ENCODE measurements at places on chromosomes 7 and 10. TPM values are rescaled to one million over a fixed set of nuclear protein-coding genes. Genes with fewer than 3 reads are reported as not detected.

The OR2A42 gene
- total RNA-seq: not detected

The WDR86 gene
- total RNA-seq: 1.1 TPM

The ANKRD61 gene
- total RNA-seq: 0.20 TPM

- no peaks in the 10 kb centered on the region for H3K27me3 ChIP-seq
- no peak for DNase-seq
Observed at GRCh38 chr10:598415-599170, 90.9 kb downstream of the DIP2C start.

- no peak overlapping the region for H3K27ac ChIP-seq
- DNase-seq: no peak
- no peak overlapping the region for H3K4me3 ChIP-seq
- H3K27me3 ChIP-seq: no peaks in the 10 kb centered on the region
- H3K36me3 ChIP-seq: peaks cover 7% of the 10 kb centered on the region
Observed at GRCh38 chr10:7310076-7310475, 100.8 kb downstream of the SFMBT2 start.

DNA sequence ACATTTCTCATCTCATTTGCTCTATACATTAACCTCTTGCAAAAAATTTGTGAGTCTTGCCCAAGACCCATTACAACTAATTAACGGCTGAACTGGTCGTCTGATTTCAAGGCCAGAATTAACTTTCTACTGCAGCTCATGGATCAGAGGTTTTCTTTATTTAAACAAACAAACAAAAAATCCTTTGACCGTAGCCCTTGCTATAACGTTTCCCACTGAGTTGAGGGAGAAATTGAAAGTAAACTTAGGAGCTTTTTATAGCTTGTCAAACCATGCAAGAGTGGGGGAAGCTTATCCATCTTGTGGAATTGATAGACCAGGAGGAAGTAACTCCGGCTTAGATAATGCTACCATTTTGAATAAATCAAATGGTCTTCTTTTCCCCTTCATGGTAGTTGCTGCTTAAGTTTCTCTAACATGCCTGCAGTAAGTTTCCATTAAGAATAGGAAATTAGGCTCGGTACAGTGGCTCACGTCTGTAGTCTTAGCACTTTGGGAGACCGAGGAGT is 3.3 kb downstream of the SRGN start:
- H3K27me3 ChIP-seq: no peaks in the 10 kb centered on the region
- peak overlapping the region; percentile 95 for H3K27ac ChIP-seq
- peak overlapping the region; percentile 89 for H3K4me3 ChIP-seq
- H3K36me3 ChIP-seq: peaks cover 48% of the 10 kb centered on the region

The SYT15 gene
- total RNA-seq: 0.95 TPM

GRCh38 chr10:43846187-43846680 is 197.6 kb upstream of the ZNF32 start:
- H3K27ac ChIP-seq: peak overlapping the region; percentile 7
- peak; percentile 53 for DNase-seq
- no peaks in the 10 kb centered on the region for H3K36me3 ChIP-seq
- H3K27me3 ChIP-seq: no peaks in the 10 kb centered on the region
- peak overlapping the region; percentile 19 for H3K4me3 ChIP-seq
- H3K4me1 ChIP-seq: peaks cover 21% of the 10 kb centered on the region

- peaks cover 36% of the 10 kb centered on the region for H3K4me1 ChIP-seq
- peak overlapping the region; percentile 85 for H3K27ac ChIP-seq
- peak overlapping the region; percentile 95 for H3K4me3 ChIP-seq
- no peak for DNase-seq
- H3K36me3 ChIP-seq: peaks cover 20% of the 10 kb centered on the region
Observed at GRCh38 chr7:112788778-112789343, 1.3 kb downstream of the TMEM168 start.

The TCERG1L gene
- total RNA-seq: not detected

The EPO gene
- total RNA-seq: not detected

- no peaks in the 10 kb centered on the region for H3K36me3 ChIP-seq
Observed at GRCh38 chr10:77836299-77836820, 90.2 kb downstream of the DLG5 start.

The ZNF853 gene
- 0.23 TPM for total RNA-seq

DNA sequence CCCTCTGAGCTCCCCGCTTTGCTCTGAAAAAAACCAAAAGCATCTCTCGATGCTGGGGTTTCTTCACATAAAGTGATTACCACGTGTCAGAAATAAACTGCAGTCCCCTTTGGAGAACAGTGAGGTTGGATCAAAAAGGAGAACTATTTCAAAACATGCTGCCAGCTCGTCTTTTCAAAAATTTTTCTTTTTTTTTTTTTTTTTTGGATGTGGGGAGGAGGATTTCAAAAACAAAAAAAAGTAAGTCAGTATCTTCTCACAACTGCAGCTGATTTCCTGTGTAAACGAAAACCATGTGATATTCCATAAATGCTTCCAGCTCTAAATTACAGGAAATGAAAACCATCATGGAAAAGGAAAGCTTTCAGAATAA is 155.0 kb upstream of the LYZL2 start:
- H3K4me1 ChIP-seq: peaks cover 34% of the 10 kb centered on the region
- H3K36me3 ChIP-seq: peaks cover under 1% of the 10 kb centered on the region
- peak overlapping the region; percentile 73 for H3K4me3 ChIP-seq
- H3K27me3 ChIP-seq: peaks cover 2% of the 10 kb centered on the region
- peak overlapping the region; percentile 45 for H3K27ac ChIP-seq
- no peak for DNase-seq

GRCh38 chr7:14717816-14718215 is 184.7 kb downstream of the DGKB start:
- DNase-seq: no peak
- H3K4me1 ChIP-seq: peaks cover 10% of the 10 kb centered on the region

GRCh38 chr7:2353936-2354185 is 766 bp upstream of the EIF3B start:
- no peaks in the 10 kb centered on the region for H3K27me3 ChIP-seq
- peak overlapping the region; percentile 100 for H3K27ac ChIP-seq
- peak; percentile 91 for DNase-seq
- peak overlapping the region; percentile 91 for H3K4me3 ChIP-seq

DNA sequence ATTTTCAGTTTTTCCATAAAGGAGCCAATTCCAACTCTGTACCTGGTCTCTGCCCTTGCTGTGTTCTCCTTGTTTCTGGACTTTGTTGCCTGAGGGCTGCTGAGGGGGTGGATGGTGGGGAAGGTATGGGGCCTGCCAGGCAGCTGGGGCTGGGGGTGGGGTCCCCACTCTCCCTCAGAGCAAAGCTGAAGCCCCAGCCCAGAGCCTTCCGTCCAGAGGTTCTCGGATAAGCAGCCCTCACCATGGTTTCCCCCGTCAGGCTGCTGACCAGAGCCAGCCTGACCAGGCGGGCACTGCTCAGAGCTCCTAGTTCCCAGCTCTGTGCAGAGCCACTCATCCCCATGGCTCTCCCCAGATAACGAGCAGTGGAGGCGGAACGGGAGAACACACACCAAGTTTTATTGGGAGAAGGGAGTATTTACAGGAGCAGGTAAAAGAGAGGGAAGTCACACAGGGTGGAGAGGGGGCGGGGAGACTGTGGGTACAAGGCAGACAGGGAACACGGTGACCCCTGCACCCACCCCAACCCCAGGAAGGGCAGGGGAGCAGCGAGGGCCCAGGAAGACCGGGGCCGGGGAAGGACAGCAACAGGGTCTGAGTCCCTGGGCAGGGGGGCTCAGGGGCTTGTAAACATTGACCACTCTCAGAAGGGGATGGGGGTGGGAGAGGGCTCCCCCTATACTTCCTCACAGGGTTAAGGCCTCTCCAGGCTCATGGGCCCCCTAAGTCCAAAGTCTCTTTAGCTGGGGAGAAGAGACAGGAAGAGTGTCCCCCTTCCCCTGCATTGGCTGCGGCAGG is 5.8 kb downstream of the GNB2 start:
- no peaks in the 10 kb centered on the region for H3K27me3 ChIP-seq
- peaks cover 36% of the 10 kb centered on the region for H3K4me1 ChIP-seq
- H3K36me3 ChIP-seq: peaks cover 50% of the 10 kb centered on the region
- no peak overlapping the region for H3K27ac ChIP-seq

- no peak for DNase-seq
- H3K36me3 ChIP-seq: no peaks in the 10 kb centered on the region
- peaks cover 6% of the 10 kb centered on the region for H3K4me1 ChIP-seq
- no peak overlapping the region for H3K4me3 ChIP-seq
- H3K27me3 ChIP-seq: peaks cover 14% of the 10 kb centered on the region
- no peak overlapping the region for H3K27ac ChIP-seq
Observed at GRCh38 chr10:89474452-89474851, 60.1 kb downstream of the IFIT5 start.

- no peaks in the 10 kb centered on the region for H3K27me3 ChIP-seq
- no peak for DNase-seq
- no peak overlapping the region for H3K4me3 ChIP-seq
- no peak overlapping the region for H3K27ac ChIP-seq
Observed at GRCh38 chr7:128662091-128662490, 10.0 kb upstream of the GARIN1A start.

DNA sequence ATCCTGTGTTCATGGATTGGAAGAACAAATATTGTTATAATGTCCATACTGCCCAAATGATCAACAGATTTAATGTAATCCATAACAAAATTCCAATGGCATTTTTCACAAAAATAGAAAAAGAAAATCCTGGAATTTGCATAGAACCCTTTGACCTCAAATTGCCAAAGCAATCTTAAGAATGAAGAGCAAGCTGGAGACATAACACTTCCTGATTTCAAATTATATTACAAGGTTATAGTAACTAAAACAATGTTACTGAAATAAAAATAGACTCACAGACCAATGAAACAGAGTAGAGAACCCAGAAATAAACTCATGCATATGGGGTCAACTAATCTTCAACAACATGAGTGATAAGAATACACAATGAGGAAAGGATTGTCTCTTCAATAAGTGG is 302.5 kb downstream of the PHTF2 start:
- DNase-seq: no peak
- no peak overlapping the region for H3K27ac ChIP-seq
- peaks cover 8% of the 10 kb centered on the region for H3K27me3 ChIP-seq
- no peaks in the 10 kb centered on the region for H3K36me3 ChIP-seq
- no peak overlapping the region for H3K4me3 ChIP-seq

DNA sequence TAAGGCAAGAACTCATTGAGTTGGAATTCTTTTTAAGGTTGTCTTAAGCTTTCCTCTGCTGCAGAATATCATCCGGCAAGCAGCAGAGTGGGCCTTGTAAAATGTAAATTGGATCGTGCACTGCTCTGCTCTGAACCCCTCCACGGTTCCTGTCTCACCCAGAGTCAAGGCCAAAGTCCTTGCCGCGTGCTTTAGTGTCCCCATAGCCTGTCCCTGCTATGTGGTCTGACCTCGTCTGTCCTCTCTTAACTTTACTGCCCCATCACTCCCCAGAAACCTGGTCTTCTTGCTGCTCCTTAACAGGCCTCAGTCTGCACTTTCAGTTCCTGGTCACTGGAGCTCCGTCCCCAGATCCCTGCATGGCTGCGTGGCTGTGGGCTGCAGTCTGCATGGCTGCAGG is 121.6 kb upstream of the SDK1 start:
- H3K4me3 ChIP-seq: no peak overlapping the region
- DNase-seq: no peak
- H3K36me3 ChIP-seq: no peaks in the 10 kb centered on the region
- no peaks in the 10 kb centered on the region for H3K4me1 ChIP-seq
- H3K27ac ChIP-seq: no peak overlapping the region

GRCh38 chr7:116689790-116690259 is 17.8 kb downstream of the MET start:
- DNase-seq: no peak
- no peaks in the 10 kb centered on the region for H3K36me3 ChIP-seq
- no peak overlapping the region for H3K4me3 ChIP-seq
- no peaks in the 10 kb centered on the region for H3K4me1 ChIP-seq

DNA sequence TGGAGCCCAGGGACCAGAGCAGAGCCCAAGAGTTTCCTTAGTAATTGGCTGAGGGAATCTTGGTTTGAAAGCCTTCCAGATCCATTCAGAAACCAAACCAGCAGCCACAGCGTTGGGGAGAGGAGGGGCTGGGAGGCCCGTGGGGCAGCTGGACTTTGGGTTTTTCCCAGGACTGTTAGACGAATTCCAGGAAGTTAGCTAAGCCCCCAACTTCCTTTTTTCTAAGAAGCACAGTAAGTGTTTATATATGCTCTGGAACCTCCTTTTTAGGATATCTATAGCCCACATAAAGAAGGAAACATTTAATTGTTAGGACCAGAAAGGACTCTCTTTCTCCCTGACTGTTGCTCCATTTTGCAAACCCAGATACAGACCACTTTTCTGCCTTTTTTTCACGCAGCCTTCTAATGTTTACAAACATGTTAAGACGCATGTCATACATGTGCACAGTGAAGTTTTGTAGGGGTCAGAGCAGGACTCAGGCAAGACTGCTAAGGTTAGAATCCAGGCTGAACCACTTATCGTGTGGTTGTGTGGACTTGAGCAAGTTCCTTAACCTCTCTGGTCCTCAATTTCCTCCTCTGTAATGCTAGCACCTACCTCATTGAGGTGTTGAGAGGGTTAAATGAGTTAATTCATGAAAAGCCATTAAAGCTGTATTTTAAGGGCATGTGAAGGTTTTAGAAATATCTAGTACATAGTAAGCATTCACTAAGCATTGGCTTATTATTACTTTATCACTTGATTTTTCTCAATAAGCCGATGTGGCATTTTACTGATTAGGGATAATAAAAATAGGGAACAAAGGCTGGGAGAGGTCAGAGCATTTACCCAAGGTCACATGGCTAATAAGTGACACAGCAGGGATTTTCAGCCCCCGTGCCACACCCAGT is 42.4 kb downstream of the TBATA start:
- peaks cover 11% of the 10 kb centered on the region for H3K4me1 ChIP-seq
- no peak overlapping the region for H3K4me3 ChIP-seq
- DNase-seq: no peak
- no peaks in the 10 kb centered on the region for H3K36me3 ChIP-seq
- H3K27me3 ChIP-seq: no peaks in the 10 kb centered on the region

The GIMAP8 gene
- 26.4 TPM for total RNA-seq

DNA sequence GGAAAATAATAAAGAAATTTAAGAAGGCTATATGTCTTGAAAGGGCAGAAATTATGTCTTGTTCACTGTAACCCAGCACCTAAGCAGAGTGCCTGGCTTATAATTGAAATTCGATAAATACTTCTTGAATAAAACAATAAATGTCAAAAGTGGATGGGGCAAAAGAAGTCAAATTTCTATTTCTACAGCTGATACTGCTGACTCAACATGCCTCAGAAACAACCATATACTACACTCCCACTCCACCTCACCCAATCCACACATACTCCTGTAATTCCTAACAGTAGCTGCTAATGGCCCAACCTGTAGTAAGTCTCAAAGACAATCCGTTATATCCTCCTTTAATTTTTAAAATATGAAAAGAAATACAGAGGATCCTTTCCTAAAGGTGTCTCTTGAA is 48.1 kb upstream of the LRRN3 start:
- H3K4me1 ChIP-seq: peaks cover 5% of the 10 kb centered on the region
- H3K27ac ChIP-seq: no peak overlapping the region
- DNase-seq: no peak
- H3K27me3 ChIP-seq: no peaks in the 10 kb centered on the region

GRCh38 chr10:76252733-76253132 is 821.3 kb downstream of the LRMDA start:
- no peak overlapping the region for H3K27ac ChIP-seq
- no peak for DNase-seq
- H3K4me1 ChIP-seq: no peaks in the 10 kb centered on the region
- H3K4me3 ChIP-seq: no peak overlapping the region
- H3K27me3 ChIP-seq: no peaks in the 10 kb centered on the region

All from activated CD4-positive, alpha-beta memory T cell treated with anti-CD3 and anti-CD28 coated beads, Interleukin-2, amount 10 ng/mL, durations not matched to agents 7 days and 5 days (primary cell).